Dorsolateral prefrontal cortex (tissue), 122 donors: ENCODE measurements at places on chromosomes 3 and 15. TPM values are rescaled to one million over a fixed set of nuclear protein-coding genes. Genes with fewer than 3 reads are reported as not detected.

DNA sequence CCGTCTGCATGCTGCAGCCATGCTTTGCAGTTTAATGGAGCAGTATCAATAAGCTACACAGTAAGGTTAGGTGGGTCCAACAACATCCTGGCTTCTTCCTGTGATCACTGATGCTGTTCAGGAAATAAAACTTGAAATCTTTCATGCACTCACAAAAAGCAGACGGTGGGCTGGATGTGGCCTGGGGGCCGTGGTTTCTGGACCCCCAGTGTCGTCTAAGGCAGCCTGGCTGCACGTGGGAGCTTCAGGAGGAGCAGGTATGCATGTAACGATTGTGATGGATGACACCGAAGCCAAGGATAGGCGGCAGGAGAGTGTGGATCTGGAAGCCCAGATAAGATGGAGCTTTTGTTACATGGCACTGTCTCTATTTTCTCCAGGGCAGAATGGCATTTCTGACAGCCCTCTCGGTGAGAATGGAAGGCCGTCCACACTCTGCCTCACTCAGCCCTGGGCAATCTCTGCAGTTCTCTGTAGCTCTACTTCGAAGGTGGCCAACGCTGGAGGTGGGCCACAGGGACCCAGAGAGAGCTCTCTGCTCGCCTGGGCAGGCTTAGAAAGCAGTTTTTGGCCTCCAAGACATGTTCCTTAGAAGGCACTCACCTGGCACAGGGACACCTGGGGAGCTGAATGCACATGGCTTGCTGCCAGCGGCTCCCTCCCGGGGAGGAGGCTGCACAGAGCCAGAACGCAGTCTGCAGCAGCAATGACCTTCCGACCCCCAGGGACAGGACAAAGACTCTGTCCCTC is 46.4 kb upstream of the IQSEC1 start:
- no peak for DNase-seq

DNA sequence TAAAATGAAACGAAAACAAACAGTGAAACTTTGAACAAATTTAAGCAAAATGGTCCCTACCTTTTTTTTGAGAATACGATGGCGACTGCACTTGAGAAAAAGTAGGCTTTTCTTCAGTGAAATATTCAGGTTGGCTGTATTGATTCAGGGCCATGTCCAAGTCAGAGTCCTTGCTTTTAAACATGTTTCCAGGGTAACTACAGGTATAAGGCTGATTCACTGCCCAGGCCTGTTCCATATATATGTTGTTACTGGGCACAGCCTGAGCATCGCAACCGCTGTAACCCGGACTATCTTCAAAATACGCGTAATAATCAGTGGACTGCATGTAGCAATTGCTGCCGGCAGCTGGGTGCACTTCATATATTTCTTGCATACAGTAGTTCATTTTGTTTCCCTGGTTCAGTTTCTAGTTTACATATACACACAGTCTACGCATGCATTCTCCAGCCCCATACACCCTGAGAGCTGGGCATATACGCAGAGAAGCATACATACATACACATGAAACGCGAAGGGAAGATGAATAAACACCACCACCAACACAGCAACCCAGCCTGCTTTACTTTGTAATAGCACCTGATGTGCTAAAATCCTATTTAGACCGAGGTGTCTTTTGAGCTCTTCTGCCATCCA is 220.0 kb downstream of the NR1D2 start:
- no peak for DNase-seq

The EOMES gene
- total RNA-seq = not detected

DNA sequence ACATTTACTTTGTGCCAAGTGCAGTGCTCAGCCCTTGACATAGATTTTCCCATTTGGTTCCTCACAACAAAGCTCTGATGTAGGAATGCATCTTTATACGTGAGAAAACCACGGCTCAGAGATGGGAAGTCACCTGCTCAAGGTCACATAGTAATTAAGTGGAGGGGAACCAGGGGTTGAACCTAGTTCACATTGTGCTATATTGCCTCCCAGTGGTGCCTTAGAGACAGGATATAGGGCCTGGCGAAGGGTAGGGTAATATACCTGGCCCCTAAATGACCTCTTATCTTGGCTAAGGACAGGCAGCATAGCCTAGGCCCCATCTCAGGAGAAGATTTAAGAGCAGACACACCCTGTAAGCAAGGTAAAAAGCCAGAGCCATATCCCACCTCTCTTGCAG is 71.5 kb downstream of the FOXP1 start:
- DNase-seq = no peak

DNA sequence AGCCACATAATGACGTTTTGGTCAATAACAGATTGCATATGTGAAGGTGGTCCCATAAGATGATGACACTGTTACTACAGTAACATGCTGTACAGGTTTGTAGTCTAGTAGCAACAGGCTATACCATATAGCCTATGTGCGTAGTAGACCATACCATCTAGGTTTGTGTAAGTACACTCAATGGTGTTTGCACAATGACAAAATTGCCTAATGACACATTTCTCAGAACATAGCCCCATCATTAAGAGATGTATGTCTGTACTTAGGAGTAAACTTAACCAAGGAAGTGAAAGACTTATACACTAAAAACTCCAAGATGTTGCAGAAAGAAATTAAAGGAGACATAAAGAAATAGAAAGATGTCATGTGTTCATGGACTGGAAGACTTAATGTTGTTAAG is 66.2 kb downstream of the RPLP1 start:
- DNase-seq = no peak

- no peak for DNase-seq
Observed at GRCh38 chr3:68817243-68817642, 115.1 kb downstream of the TAFA4 start.

The GABRR3 gene
- not detected for total RNA-seq

The CACNA2D2 gene
- total RNA-seq = 16.9 TPM
